ENCODE measurements at places on chromosomes 2 and 18. TPM values are rescaled to one million over a fixed set of nuclear protein-coding genes. Genes with fewer than 3 reads are reported as not detected.
A peak's percentile ranks its signal among the peaks of the same experiment; 100 is the strongest.

RRM2 gene
- polyA plus RNA-seq: 26.8 TPM

DNA sequence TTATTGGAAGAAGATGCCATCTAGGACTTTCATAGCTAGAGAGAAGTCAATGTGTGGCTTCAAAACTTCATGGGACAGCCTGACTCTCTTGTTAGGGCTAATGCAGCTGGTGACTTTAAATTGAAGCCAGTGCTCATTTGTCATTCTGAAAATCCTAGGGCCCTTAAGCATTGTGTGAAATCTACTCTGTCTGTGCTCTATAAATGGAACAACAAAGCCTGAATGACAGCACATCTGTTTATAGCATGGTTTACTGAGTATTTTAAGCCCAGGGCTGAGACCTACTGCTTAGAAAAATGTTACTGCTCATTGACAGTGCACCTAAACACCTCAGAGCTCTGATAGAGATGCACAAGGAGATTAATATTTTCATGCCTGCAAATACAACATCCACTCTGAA is 30.8 kb downstream of the ZNF892 start:
- DNase-seq: no peak

CABLES1 gene
- 5.3 TPM for polyA plus RNA-seq

CCL20 gene
- polyA plus RNA-seq: 0.49 TPM

GRCh38 chr2:233928594-233929351 is 11.6 kb downstream of the TRPM8 start:
- DNase-seq: no peak

MARCHF4 gene
- polyA plus RNA-seq: 0.04 TPM

GRCh38 chr2:26469092-26469710 is 8.7 kb downstream of the OTOF start:
- no peak for DNase-seq

BCL11A gene
- 4.9 TPM for polyA plus RNA-seq

DNA sequence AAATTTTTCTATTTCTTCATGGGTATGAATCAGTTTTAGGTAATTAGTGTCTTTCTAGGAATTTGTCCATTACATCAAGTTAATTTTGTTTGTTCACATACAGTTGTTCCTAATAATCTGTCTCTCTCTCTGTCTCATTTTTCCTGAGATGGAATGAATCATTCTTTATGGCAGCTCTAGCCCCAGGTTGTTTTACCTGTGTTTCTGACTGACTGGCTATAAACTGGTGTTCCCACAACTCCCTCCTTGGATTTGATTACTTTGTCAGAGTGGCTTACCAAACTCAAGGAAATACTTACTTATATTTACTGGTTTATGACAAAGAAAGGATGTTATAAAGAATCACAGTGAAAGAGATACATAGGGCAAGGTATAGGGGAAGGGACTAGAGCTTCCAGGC is 15.1 kb downstream of the ADNP2 start:
- no peak for DNase-seq

DNA sequence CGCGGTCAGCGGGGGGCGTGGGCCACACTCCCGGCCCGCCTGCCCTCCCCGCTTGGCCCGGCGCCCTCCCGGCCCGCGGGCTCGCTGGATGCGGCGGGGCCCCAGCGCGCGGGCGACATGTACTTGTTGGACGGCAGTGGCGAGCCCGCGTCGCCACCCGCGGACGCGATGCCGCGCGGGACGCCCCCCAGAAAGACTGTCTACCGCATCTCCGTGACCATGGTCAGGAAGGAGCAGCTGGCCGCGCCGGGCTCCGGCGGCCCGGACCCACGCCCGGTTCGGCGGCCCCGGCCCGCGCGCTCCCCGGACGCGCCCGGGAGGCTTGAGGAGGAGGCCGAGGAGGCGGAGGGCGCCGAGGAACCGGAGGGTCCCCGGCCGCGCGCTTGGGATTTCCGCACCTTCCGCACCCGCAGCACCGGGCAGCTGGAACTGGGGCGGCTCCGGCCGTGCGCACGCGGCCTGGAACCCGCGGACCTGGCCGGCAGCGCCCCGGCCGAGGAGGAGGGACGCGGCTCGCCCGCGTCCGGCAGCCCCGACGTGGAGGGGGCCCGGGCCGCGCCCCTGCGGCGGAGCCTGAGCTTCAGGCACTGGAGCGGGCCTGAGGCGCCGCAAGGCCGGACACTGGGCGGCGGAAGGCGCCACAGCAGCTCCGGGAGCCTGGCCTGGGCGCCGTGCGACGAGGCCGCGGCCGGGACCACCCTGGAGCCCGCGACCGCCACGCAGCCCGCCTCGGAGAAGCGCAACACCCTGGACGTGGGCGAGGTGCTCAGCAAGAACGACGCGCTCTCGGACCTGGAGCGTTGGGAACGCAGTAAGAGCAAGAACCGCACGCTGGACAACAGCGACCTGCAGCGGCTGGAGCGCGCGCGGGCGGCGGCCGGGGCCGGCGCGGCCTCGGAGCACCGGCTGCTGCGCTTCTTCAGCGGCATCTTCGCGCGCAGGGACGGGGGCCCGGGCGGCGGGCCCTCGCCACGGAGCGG is 176.4 kb downstream of the AGAP1 start:
- DNase-seq: peak; percentile 46

UGT1A10 gene
- not detected for polyA plus RNA-seq

DNA sequence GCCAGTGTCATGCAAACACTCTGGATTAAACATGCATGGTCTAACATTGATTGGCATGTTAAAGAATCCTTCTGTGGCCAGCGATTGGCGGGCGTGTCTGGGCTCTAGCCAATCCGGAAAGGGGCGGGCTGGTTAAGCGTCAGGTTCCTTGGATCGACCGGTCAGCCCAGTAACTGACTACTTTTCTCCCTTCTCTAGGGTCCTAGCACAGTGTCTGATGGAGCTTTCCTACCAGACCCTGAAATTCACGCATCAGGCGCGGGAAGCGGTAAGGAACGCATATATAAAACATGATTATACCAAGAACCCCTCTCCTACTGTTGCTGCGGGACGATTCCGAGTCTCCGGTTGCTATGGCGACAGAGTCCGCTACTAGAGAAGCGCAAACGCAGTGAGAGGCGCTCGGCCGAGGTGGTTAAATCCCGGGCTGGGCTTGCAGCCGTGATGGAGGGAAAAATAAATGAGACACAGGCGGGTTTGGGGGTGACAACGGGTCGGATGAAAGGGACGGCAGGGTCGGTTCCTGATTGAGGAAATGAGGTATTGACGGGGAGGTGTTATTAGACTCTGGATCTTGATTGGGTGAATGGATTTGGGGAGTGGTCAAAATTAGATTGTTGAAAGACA is 29.4 kb downstream of the KATNAL2 start:
- DNase-seq: no peak

- no peak for DNase-seq
These were observed 36.9 kb downstream of the MSH6 start for GRCh38 chr2:47819834-47820233.

GRCh38 chr2:31003749-31004148 is 134.5 kb downstream of the GALNT14 start:
- no peak for DNase-seq

DNA sequence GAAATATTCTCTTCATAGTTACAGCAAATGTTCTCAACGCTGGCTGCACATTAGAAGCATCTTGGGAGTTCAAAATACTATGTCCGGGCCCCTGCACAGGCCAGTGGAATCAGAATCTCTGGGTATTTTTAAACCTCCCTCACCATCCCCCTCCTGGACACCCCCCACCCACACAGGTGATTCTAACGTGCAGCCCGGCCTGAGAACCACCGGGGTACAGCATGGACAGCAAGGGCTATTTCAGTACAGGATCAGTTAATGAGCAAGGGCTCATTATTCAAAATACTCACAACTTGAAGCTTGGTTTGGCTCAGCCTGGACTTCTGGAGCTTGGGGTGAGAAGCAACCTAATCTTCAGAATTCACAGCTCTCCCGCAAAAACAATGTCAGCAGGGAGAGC is 31.4 kb downstream of the INO80C start:
- no peak for DNase-seq

- no peak for DNase-seq
These were observed 37.4 kb downstream of the AFF3 start for GRCh38 chr2:100104718-100105677.

RGPD4 gene
- polyA plus RNA-seq: 0.03 TPM

GRCh38 chr18:50830544-50830943 is 10.7 kb upstream of the MRO start:
- DNase-seq: no peak

DNA sequence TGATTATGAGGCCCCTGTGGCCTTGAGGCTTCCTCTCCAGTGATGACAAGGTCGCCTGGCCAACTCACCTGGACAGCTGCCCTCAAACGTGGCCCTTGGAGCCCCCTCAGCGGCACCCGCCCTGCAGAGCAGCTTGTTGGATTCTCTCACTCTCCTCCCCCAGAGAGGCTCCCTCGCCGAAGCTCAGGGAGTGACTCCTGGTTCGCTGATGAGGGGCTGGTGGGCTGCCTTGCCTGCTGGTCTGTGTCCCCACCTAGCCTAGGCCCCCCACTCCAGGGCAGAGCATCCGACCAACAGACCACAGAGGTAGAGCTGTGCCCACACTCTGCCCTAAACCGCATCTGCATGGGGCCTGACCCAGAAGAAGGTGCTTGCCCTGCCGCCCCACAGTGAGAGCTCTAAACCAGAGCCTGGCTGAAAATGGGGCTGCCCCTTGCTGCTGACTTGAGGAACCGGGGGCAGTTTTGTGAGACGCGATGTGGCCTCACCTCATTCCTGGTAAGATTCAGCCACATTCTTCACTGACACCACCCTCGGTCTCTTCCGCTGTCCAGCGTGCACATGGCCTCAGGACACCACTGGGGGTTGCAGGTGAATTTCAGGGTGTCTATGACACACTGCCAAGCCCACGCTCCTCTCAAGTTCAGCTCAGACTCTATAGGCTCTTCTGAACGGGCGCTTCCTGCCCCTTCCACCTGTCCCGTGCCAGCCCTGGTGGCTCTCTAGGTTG is 131.6 kb downstream of the CABLES1 start:
- no peak for DNase-seq

DNA sequence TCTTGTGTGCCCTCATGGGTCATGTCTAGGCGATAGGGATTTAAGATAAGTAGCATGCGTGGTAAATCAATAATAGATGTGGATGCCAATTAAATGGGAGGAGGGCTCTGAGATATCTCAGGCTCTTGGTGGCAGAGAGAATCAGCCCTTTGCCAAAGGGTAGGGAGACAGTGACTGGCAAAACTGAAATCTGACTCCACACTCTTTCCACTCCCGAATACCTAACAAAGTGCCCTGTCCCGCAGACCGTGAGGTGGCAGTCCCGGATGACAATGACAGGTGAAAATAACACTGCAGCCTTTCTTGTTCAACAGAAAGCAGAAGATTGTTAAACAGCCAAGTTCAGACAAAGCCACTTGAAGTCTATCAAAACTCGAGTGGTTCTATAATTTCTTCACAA is 47.0 kb downstream of the C2orf76 start:
- DNase-seq: no peak

DNA sequence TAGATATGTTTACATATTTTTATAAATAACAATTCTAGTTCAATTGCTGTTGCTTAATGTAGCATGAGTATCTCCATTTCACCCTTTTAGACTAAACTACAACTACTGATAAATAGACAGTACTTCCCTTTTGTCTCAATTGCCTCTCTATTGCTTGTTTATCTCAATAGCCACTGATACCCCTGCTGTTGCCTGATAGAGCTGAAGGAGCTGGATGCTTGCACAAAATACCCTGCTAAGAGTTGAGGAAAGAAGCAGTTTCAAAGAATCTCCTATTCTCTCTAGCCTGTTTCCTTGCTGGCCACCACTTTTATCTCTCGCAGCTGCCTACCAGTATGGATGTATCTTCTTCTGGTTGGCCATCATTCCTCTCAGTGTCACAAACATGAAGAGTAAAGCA is 16.9 kb upstream of the ZNF804A start:
- no peak for DNase-seq

PSME4 gene
- 38.3 TPM for polyA plus RNA-seq

- no peak for DNase-seq
These were observed 102.3 kb upstream of the GULP1 start for GRCh38 chr2:188189356-188189755.

CXCR2 gene
- 0.18 TPM for polyA plus RNA-seq

DNA sequence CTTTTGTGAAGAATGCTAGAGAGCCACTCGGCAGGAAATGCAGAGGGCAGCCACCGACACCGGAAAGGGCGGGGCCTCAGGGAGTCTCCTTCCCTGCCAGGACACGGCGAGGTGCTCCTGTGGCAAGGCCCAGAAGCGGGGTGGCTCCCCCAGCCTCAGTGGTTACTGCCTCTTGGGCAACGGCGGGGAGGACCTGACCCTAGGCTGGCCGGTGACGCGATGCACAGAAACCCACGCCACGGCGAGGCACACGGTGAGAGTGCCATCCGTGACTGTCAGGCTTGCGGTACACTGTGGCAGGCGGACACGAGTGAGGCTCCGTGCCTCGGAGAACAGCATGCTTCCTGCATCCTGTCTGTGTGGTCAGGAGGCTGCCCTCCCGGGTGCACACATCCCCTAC is 47.8 kb downstream of the ZAP70 start:
- DNase-seq: no peak

DNA sequence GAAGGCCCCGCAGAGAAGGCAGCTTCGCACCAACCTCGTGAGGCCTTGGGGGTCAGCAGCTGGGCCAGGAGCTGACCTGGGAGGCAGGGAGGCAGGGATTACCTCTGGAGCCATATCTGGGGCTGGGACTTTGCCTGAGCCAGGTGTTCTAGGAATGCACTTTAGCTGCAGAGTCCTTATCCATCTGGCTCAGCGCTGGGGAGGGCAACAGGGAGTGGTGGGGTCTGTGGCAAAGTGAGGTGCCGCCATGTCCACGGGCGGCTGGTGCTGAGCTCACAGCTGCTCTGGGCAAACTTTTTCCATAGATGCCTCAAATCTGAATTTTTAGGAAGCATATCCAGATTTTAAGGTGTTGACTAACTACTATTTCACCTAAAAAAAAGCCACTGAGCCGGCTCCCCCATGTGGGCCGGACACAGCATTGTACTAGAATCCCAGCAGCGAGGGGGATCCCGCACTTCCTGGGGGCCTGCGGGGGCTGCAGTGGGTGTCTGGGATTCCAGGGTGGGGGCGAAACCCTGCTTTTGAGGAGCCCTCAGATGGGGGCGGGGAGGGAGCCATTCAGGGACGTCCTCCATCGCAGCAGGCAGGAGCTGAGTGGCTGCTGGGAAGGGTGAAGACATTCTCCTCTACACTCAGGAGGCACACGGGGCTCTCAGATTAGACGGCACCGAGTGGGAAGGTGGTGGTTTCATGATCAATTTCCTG is 34.6 kb downstream of the RTP5 start:
- no peak for DNase-seq

AGXT gene
- not detected for polyA plus RNA-seq

- DNase-seq: no peak
These were observed 56.3 kb upstream of the HPCAL1 start for GRCh38 chr2:10246370-10246769.

GRCh38 chr2:232463701-232464543 is 8.0 kb downstream of the ALPI start:
- DNase-seq: no peak

DSG2 gene
- 4.9 TPM for polyA plus RNA-seq

KLHL14 gene
- polyA plus RNA-seq: 0.08 TPM

GRCh38 chr2:237459741-237460174 is 27.3 kb upstream of the MLPH start:
- no peak for DNase-seq

THOC1 gene
- 47.4 TPM for polyA plus RNA-seq

DNA sequence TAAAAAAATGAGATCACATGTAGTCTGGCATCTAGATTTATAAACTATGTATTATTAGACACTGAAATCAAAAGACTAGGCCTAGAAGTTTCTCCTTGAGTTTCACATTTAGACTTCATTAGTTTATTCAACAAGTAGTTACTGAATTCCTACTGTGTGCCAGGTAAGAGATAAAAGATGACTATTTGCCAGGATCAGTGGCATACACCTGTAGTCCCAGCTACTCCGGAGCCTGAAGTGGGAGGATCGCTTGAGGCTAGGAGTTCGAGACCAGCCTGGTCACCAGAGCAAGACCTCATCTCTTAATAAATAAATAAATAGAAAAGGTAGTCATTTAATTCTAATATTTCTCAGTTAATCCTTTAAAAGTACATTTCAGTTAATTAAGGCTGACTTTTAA is 2.1 kb downstream of the FAM98A start:
- no peak for DNase-seq
